ENCODE measurements at places on chromosomes 5 and 9. TPM values are rescaled to one million over a fixed set of nuclear protein-coding genes. Genes with fewer than 3 reads are reported as not detected.

CDKN2A gene
- total RNA-seq = not detected

ALDH1A1 gene
- total RNA-seq = 24.4 TPM

PLPP6 gene
- total RNA-seq = 6.9 TPM

AK8 gene
- total RNA-seq = not detected

TMC1 gene
- not detected for total RNA-seq

QRFP gene
- total RNA-seq = not detected

NEURL1B gene
- 0.04 TPM for total RNA-seq

ZNF189 gene
- total RNA-seq = 8.5 TPM

CNTFR gene
- not detected for total RNA-seq

GALT gene
- total RNA-seq = 21.3 TPM

KIAA1191 gene
- 47.4 TPM for total RNA-seq

NTNG2 gene
- total RNA-seq = 0.42 TPM

GRCh38 chr5:124921694-124922093, 175.3 kb upstream of the ZNF608 start:
- no peak overlapping the region for H3K4me3 ChIP-seq
- no peak for DNase-seq
- no peaks in the 10 kb centered on the region for H3K4me1 ChIP-seq
- H3K36me3 ChIP-seq = no peaks in the 10 kb centered on the region
- H3K27me3 ChIP-seq = no peaks in the 10 kb centered on the region

GRCh38 chr5:177983763-177984583, 12.1 kb downstream of the PROP1 start:
- peaks cover 12% of the 10 kb centered on the region for H3K4me1 ChIP-seq
- H3K36me3 ChIP-seq = no peaks in the 10 kb centered on the region
- H3K27ac ChIP-seq = no peak overlapping the region
- peaks cover 60% of the 10 kb centered on the region for H3K27me3 ChIP-seq
- H3K4me3 ChIP-seq = no peak overlapping the region
- DNase-seq = no peak

DNA sequence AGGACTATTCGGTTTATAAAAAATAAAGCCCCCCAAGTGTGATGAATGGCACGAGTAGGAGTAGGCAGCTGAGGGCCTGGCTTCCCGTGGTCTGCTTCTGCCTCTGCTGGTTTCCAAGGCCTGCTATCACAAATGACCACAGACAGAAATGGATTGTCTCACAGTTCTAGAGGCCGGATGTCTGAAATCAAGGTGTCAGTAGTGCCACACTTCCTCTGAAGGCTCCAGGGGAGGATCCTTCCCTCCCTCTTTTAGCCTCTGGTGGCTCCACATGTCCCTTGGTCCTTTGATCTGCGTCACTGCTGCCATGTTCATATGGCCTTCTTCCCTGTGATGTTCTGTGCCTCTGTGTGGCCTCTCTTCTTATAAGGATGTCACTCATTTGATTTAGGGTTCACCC, 15.1 kb downstream of the PRKACG start:
- DNase-seq = no peak
- no peaks in the 10 kb centered on the region for H3K27me3 ChIP-seq
- no peaks in the 10 kb centered on the region for H3K36me3 ChIP-seq
- peaks cover 5% of the 10 kb centered on the region for H3K4me1 ChIP-seq

- no peaks in the 10 kb centered on the region for H3K36me3 ChIP-seq
- H3K4me1 ChIP-seq = peaks cover 7% of the 10 kb centered on the region
- H3K4me3 ChIP-seq = no peak overlapping the region
- no peak for DNase-seq
Measured at GRCh38 chr5:113205807-113206206, 229.0 kb downstream of the TSSK1B start.

- no peaks in the 10 kb centered on the region for H3K27me3 ChIP-seq
- no peaks in the 10 kb centered on the region for H3K4me1 ChIP-seq
- no peak overlapping the region for H3K4me3 ChIP-seq
Measured at GRCh38 chr5:5613261-5613990, 190.9 kb downstream of the ICE1 start.

DNA sequence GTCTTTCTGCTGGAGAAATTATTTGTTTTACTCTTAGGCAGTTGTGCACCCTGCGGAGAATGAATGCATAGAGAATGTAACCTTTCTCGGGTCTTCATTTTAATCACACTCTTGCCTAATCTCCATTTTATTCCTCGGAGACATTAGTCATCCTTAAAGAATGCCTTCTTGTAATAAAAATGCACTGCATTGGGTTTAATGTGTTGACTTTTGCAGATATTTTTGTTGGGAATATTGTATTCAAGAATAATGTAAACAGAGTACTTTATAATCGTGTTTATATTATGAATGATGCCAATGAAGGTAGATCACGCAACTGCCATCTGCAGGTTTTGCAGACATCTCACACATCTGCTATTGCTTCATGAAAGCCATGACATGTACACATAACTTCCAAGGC, 1093.9 kb upstream of the CDH6 start:
- no peaks in the 10 kb centered on the region for H3K36me3 ChIP-seq
- H3K4me1 ChIP-seq = no peaks in the 10 kb centered on the region
- no peak overlapping the region for H3K27ac ChIP-seq

DNA sequence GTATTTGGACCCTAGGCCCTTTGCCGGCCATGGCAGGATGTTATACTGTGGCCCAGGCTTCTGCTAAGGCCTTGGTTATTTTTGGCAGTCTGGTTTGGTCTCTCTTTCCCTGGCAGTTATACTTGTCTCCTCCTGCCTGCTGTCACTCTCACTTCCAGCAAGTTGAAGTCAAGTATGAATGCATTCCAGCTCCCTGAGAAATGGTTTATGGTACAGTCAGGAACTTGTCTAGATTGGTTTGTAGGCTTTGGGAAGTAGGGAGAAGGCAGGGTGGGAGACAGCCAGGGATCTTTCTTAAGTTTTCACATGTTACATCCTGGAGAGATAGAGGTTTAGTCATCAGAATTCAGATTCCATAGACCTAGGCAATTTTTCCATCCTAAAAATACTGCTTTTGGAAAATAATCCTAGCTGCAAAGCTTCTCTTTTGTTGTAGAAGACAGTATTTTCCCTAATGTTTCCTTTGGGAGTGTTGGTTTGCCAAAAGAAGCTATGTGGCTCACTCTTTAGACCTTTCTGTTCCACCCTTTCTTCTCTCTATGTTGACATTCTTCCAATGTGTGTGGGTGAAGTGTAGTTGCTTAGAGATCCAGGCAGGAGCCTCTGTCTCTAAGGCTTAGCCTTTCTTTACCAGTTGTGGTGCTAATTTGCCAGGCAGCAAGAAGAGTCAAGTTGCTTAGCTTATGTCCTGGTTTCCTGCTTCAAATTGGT, 2.5 kb upstream of the KDM3B start:
- no peak overlapping the region for H3K4me3 ChIP-seq
- DNase-seq = no peak
- no peaks in the 10 kb centered on the region for H3K27me3 ChIP-seq

- H3K27me3 ChIP-seq = no peaks in the 10 kb centered on the region
- DNase-seq = no peak
- H3K27ac ChIP-seq = no peak overlapping the region
- no peak overlapping the region for H3K4me3 ChIP-seq
- H3K36me3 ChIP-seq = no peaks in the 10 kb centered on the region
Measured at GRCh38 chr9:29691758-29692407, 2118.6 kb upstream of the C9orf72 start.

- peak overlapping the region; percentile 96 for H3K27ac ChIP-seq
- DNase-seq = peak; percentile 41
- no peaks in the 10 kb centered on the region for H3K27me3 ChIP-seq
- peaks cover 9% of the 10 kb centered on the region for H3K4me1 ChIP-seq
Measured at GRCh38 chr5:159210210-159210661, 883 bp upstream of the RNF145 start.

- peaks cover 33% of the 10 kb centered on the region for H3K4me1 ChIP-seq
- no peaks in the 10 kb centered on the region for H3K36me3 ChIP-seq
- H3K27ac ChIP-seq = peak overlapping the region; percentile 24
- no peak overlapping the region for H3K4me3 ChIP-seq
- H3K27me3 ChIP-seq = no peaks in the 10 kb centered on the region
- DNase-seq = peak; percentile 83
Measured at GRCh38 chr5:10607023-10607665, 43.3 kb downstream of the ANKRD33B start.

DNA sequence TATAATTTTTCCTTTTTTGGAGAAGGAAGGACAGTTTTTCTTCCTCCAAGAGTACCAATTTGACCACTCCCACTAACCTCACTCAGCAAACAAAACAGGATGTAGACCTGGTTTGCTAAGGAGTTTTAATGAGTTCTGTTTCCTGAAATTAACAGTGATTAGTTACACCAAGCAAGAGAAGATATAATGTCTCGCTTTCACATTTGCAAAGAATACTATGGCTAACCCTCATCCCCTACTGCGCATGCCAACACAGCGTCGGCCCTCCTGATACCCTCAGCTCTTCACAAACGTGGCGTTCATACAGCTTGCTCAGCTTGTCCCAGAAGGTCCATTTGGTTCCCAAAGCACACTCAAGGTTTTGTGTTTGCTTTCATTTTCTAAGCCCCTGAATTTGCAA, 41.9 kb upstream of the IPPK start:
- peaks cover 13% of the 10 kb centered on the region for H3K4me1 ChIP-seq
- H3K36me3 ChIP-seq = peaks cover 64% of the 10 kb centered on the region
- no peak for DNase-seq
- no peaks in the 10 kb centered on the region for H3K27me3 ChIP-seq
- no peak overlapping the region for H3K4me3 ChIP-seq
- no peak overlapping the region for H3K27ac ChIP-seq

DNA sequence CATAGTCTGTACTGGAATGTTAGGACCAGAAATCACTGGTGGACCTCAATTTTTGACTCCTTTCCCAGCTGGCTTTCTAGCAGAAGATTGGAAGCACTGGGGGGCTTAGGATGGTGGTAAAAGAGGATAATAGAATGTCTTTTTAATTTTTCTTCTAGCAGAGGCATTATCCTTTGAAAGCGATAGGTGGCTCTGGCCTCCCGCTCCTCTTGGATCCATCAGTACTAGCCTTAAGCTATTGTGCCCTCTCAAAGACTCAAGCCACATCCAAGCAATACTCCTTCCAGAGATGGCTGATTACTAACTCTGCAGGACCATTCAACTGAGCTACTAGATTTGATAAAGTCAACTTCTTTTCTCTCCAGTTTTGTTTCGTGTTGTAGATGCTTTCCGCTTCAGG, 610.6 kb downstream of the CDH12 start:
- DNase-seq = no peak
- no peak overlapping the region for H3K27ac ChIP-seq
- no peaks in the 10 kb centered on the region for H3K4me1 ChIP-seq
- no peaks in the 10 kb centered on the region for H3K36me3 ChIP-seq
- H3K27me3 ChIP-seq = no peaks in the 10 kb centered on the region
- no peak overlapping the region for H3K4me3 ChIP-seq

DNA sequence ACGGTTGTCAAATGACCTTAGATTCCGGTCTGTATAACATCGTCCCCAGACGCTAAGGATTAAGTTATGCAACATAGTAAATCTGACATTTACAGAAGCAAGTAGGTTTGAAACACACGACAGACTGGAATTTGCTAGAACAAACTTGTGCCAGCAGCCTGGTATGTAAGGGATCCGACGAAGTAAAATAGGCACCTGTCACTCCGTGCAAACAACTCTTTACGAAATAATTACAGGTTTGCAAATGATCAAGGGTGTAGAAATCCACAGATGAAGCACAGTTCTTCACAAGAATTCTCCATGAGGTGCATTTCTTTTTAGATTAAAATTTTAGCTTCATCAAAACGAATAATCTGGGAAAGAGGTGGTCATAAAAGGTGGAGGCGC, 508 bp downstream of the MOCS2 start:
- H3K36me3 ChIP-seq = peaks cover 14% of the 10 kb centered on the region
- no peaks in the 10 kb centered on the region for H3K27me3 ChIP-seq

GRCh38 chr5:6088706-6089105, 289.6 kb downstream of the MED10 start:
- H3K27me3 ChIP-seq = peaks cover 22% of the 10 kb centered on the region
- H3K4me1 ChIP-seq = no peaks in the 10 kb centered on the region
- DNase-seq = peak; percentile 4
- no peaks in the 10 kb centered on the region for H3K36me3 ChIP-seq
- no peak overlapping the region for H3K27ac ChIP-seq
- H3K4me3 ChIP-seq = no peak overlapping the region

- no peaks in the 10 kb centered on the region for H3K27me3 ChIP-seq
- H3K4me1 ChIP-seq = no peaks in the 10 kb centered on the region
- H3K4me3 ChIP-seq = no peak overlapping the region
- no peak for DNase-seq
- no peaks in the 10 kb centered on the region for H3K36me3 ChIP-seq
Measured at GRCh38 chr5:74304536-74304935, 336.0 kb downstream of the ENC1 start.

DNA sequence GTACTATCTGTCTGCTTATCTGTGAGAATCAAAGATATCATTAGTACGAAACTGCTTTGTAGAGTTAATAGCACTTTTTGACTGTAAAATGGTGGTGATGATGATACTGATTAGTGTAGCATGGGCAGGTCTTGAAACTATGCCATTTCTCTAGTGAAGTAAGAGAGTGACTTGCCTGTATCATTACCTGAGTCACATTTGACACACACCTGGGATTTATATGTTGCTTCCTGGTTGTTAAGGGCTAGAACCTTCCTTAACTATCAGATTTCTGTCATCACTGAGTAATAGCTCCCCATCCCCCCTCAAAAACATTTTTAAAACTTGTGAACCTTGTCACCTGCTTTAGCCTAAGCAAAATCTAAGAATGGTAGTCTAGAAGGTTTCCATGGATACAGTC, 135.6 kb upstream of the RORB start:
- DNase-seq = no peak
- H3K27ac ChIP-seq = no peak overlapping the region
- no peaks in the 10 kb centered on the region for H3K36me3 ChIP-seq

GRCh38 chr5:89480406-89481007, 597.5 kb upstream of the MEF2C start:
- H3K36me3 ChIP-seq = no peaks in the 10 kb centered on the region
- no peaks in the 10 kb centered on the region for H3K27me3 ChIP-seq
- no peaks in the 10 kb centered on the region for H3K4me1 ChIP-seq
- H3K27ac ChIP-seq = no peak overlapping the region
- DNase-seq = no peak

DNA sequence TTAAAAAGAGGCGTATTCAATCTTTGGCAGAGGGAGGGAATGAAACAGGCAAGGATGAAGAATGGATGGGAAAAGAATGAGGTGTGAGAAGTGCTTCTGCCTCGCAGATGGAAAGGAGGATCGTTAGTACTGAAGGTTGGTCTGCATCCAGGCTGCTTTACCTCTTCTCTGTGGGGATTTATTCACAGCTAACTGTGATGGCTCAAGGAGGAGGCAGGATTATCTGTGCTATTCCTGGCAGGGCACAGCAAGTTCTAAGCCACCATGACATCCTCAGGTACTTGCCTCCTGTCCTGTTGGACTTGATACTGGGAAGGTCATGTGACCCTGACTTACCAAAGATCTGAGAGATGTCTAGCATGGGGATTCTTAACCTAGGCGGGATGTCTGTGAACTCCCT, 84.3 kb downstream of the GDNF start:
- H3K4me1 ChIP-seq = no peaks in the 10 kb centered on the region
- no peak overlapping the region for H3K4me3 ChIP-seq
- H3K27me3 ChIP-seq = no peaks in the 10 kb centered on the region
- no peaks in the 10 kb centered on the region for H3K36me3 ChIP-seq

- no peak overlapping the region for H3K4me3 ChIP-seq
- peaks cover 54% of the 10 kb centered on the region for H3K27me3 ChIP-seq
- no peaks in the 10 kb centered on the region for H3K4me1 ChIP-seq
Measured at GRCh38 chr5:123095798-123096120, 6.7 kb downstream of the PRDM6 start.

- H3K27ac ChIP-seq = no peak overlapping the region
- no peaks in the 10 kb centered on the region for H3K36me3 ChIP-seq
- no peaks in the 10 kb centered on the region for H3K4me1 ChIP-seq
- no peak for DNase-seq
- H3K27me3 ChIP-seq = no peaks in the 10 kb centered on the region
- H3K4me3 ChIP-seq = no peak overlapping the region
Measured at GRCh38 chr9:8890695-8891094, 1091.1 kb upstream of the DMAC1 start.

GRCh38 chr5:122126177-122126755, 3.1 kb upstream of the ZNF474 start:
- H3K36me3 ChIP-seq = no peaks in the 10 kb centered on the region
- no peaks in the 10 kb centered on the region for H3K27me3 ChIP-seq
- peak; percentile 78 for DNase-seq
- H3K4me3 ChIP-seq = no peak overlapping the region

Data from K562 (cell line).